ENCODE measurements at places on chromosomes 1 and 21.
A peak's percentile ranks its signal among the peaks of the same experiment; 100 is the strongest.

- DNase-seq = no peak
These were observed 14.3 kb upstream of the DR1 start for GRCh38 chr1:93331412-93331811.

DNA sequence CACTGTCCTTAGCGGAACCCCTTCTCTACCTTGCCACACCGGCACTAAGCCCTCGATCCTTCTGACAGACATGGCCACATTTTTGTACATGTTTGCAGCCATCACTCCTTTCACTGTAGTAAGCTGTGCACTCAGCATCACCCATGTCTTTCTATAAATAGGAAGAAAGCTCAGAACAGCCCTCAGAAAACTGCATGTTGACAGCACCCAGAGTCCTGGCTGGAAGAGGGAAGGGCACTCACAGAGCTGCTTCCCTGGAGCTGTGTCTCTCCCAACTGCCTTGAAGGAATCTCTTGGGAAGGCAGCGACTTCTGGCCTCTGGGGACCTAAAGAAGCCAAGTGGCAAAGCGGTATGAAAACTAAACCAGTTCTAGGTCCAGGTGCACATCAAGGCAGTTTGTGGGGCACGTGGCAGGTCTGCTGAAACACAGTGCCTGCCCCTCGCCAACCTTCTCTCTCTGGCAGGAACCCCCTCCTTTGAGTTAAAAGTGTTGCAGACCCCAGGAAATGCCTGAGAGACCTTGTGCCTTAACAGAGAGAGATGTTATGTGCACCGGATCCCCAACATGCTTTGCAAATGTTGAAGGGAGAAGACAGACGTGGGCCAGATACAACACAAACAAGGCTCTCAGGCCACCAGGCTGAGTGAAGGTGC, 41.9 kb upstream of the H6PD start:
- no peak for DNase-seq

DNA sequence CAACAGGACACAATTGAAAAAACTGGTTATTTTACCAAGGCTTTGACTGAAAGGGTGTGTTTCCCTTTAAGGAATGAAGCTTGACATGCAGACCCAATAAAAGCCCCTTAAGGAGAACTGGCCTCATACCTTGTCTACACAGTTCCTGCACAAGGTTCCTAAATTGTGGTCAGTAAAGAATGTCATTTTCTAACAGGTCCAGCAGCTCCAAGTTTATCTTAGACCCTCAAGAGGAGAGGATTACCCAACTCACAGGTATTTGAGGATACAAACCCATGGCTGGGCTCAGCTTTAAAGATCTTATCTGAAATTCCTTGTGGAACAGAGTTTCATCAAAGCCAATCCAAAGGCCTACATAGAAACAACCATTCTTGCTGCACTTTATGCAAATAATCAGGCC, 31.4 kb upstream of the CBR3 start:
- no peak for DNase-seq

- DNase-seq = no peak
These were observed 631.0 kb upstream of the TMPRSS15 start for GRCh38 chr21:19034560-19034959.

GRCh38 chr1:82387012-82387366, 586.3 kb downstream of the ADGRL2 start:
- DNase-seq = no peak

DNA sequence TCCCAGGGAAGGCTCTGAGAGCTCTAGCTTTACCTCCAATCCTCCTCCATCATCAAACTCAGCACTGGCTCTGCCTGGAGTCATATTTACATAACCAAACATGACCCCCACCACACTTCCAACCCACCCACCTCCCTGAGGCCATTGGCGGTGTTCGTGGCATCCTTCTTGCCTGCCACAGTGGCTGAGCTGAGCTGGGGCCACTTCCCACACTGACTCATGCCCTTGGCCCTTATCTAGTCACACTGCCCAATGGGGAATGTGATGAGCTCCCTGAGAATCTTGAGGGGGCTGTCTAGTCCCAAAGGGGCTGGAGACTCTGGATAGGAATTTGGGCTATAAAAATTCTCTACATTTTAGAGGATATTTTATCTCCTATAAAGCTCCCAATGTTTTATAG, 230.9 kb upstream of the IRF2BP2 start:
- no peak for DNase-seq

GRCh38 chr1:234474375-234474774, 4.6 kb downstream of the TARBP1 start:
- DNase-seq = no peak

DNA sequence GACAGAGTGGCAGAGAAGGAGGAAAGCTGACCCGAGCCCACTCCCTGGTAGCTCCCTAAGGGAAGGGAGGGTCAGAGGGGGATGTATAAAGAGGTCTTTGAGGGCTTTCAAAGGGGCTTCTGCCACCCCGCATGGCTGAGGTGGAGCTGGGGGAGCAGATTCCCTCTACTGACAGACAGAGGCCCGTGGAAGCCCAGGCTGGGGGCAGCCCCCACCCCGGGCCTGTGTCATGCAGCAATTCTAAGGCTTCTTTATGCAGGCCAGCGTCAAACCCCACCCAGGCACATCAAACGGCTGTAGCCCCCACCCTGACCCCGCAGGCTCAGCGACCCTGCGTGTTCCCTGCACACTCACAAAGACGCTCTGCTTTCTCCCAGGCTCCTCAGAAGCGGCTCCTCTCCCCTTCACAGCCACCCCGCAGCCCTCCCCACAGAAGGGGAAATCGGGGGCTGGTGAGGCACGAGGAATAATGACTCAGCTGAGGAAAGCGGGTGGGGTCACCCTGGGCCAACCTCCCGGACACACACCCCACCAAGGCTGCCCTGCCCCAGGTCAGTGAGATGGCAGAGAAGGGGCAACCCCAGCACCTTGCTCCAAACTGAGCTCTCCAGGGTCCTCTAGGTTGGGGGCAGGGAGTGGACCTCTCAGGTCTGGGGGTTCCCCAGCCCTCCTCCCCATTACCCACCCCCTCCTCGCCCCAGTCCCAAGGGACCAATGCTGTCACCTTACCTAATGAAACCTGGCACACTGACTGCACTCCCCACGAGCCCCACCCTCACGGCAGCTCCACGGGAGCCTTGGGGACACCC, 10.8 kb downstream of the SLC45A3 start:
- DNase-seq = no peak

- peak; percentile 17 for DNase-seq
These were observed 75.7 kb upstream of the KIF26B start for GRCh38 chr1:245079021-245079609.

- DNase-seq = no peak
These were observed 760.0 kb upstream of the PRMT6 start for GRCh38 chr1:106296431-106296830.

GRCh38 chr1:42931911-42932422, 26.7 kb downstream of the SLC2A1 start:
- DNase-seq = no peak

GRCh38 chr1:94413311-94413710, 4.9 kb upstream of the ABCD3 start:
- no peak for DNase-seq

DNA sequence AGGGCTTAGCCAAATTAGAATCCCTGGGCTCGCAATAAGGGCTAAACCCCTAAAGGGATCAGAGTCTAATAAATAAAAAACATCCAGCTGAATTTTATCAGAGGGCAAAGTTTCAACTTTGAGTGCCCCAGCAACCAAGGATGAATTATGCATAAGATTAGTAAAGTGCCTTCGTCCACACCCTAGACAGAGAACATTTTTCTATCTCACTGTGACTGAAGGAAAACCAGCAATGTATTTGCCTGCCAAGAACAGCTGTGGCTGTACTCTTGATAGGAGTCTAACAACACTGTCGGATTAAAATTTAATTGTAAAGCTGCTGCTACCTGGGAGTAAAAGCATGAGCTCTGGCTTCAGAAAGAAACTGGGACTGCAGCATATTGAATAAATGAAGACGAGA, 23.3 kb downstream of the WNT2B start:
- no peak for DNase-seq

- no peak for DNase-seq
These were observed 79.3 kb upstream of the LYST start for GRCh38 chr1:235945775-235946570.

DNA sequence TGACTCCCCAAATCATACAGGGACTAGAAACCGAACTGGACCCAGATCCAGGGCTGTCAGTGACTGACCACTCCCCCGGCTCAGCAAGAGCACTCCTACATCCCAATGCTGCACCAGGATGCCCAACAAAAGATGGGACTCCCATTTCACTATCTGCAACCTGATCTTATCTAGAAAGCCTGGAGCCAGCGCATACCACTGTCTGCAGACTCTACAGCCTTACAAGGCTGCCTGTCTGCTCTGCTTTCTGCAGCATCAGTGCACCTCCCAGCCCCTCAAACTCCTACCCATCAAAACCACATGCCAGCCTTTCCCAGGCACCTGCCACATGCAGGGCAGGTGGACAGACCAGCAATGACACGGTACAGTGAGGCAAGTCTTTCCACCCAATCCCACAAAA, 52.2 kb downstream of the SSBP3 start:
- no peak for DNase-seq

- no peak for DNase-seq
These were observed 17.0 kb downstream of the LHX4 start for GRCh38 chr1:180247061-180247460.

- no peak for DNase-seq
These were observed 33.9 kb upstream of the POU2F1 start for GRCh38 chr1:167186771-167187170.

- no peak for DNase-seq
These were observed 73.8 kb downstream of the AK4 start for GRCh38 chr1:65221638-65222339.

DNA sequence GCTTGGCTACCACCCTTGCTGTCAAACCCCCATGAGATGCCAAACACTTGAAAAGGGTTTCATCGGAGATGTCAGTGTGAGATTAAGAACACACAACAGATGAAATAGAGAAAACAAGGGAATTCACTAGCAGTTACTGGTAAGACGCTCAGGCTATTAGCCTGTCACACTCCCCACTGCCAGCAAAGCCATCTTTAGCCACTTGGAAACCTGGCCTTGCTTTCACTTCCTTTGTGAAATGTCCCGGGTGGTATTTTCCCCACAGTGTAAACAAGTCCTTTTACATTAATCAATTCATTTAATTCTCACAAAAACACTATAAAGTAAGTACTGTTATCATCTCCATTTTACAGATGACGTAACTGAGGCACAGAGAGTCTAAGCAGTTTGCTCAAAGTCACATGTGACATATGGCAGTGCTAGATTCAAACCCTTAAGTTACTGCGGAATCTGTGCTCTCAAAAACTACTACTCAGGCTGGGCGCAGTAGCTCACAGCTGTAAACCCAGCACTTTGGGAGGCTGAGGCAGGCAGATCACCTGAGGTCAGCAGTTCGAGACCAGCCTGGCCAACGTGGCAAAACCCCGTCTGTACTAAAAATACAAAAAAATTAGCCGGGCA, 32.7 kb upstream of the KHDRBS1 start:
- no peak for DNase-seq

DNA sequence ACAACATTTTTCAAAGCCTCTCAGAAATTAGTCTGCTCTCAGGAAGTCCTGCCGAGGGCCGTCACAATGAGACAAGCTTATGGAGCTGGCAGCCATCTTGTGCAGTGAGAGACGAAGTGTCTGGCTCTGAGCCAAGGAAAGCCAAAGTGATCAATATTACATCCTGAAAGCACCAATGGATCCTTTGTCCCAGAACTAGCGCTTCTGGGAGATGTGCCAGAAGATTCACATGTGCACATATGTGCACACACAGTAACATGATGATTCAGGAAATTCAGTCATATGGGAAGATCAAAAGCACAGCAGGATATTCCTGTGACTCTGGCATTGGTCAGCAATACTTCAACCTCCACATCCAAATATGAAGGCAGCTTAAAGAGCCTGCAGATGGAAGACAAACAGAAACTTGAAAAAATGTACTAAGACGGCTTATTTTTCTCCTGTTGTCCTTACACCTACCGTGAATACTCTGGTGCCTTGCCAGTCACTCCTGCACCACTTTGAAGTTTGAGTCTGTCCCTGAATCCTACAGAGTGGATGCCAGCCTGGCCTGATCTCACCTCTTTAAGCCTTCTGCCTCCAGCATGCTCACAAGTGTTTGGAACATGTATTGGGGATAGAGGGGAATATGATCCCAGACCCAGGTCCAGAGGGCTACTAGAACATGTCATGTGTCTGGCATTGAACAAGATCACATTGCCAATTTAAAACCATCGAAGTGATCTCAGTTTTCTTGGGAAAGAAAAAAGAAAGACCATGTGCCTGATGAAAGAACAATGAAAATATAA, 44.5 kb upstream of the PRRX1 start:
- DNase-seq = no peak

- DNase-seq = peak; percentile 32
These were observed 543 bp upstream of the MARK1 start for GRCh38 chr1:220527279-220527907.

DNA sequence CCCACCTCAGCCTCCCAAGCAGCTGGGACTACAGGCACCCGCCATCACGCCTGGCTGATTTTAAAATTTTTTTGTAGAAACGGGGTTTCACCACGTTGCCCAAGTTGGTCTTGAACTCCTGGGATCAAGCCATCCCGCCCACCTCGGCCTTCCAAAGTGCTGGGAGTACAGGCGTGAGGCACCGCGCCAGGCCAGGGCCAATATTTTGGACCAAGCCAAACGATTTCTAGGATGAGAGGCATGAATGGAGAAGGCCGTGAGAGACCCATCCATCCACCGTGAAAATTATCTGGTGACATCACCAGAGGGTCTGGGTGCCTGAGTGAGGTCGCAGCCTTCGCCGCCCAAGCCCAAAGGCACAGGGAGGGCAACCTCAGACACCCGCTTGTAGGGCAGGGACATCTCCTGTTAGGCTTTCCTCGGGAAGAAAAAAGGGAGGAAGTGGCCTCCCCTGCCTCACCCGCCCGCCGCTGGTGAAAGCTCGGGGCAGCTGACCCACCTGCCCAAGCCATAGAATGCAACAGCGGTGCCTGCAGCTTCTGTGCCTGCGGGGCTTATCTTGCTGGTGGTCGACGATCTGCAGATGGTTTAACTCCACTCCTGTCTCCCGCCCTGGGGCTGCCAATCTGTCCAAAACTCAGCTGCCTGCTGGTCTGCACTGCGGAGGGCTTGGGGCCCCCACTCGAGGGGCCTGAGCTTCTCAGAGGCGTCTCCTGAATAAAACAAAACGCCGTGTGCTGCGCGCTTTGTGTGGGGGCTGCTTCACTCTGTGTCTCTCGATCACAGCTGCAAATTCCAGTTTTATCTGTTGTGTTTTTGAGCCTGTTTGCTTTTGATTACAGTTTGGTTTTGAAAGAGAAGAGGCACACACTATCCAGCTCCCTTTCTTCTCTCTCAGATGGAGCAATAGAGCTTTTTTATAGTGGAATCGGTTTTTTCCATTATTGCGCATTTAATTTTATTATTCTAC, 85.8 kb downstream of the MRPS6 start:
- no peak for DNase-seq

DNA sequence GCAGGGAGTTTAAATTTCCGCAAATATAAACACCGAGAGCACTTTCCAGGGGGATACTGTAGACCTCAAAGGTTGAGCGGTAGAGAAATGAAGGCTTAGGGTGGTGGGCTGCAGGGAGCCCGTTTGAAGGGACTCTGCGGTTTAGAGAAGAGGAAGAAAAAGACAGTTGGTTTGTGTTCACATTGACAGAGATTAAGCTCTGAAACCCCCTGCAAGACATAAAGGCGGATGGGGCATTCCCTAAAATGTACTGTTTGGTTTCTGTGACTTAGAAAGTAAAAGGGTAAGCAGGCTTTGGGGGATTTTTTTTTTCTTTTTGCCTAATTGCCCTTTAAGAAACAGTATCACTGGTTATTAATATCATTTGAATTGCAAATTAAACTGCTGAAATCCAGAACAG, 1.3 kb downstream of the KAZN start:
- DNase-seq = no peak
